Nucleus accumbens (tissue), 56 donors: ENCODE measurements at places on chromosomes 2 and 18.
A peak's percentile ranks its signal among the peaks of the same experiment; 100 is the strongest.

GRCh38 chr2:29811378-29811777, 110.0 kb downstream of the ALK start:
- no peak for DNase-seq

- DNase-seq, result no peak
These were observed 22.2 kb upstream of the AFTPH start for GRCh38 chr2:64501946-64502345.

GRCh38 chr2:172877826-172878225, 142.2 kb downstream of the RAPGEF4 start:
- peak; percentile 1 for DNase-seq

DNA sequence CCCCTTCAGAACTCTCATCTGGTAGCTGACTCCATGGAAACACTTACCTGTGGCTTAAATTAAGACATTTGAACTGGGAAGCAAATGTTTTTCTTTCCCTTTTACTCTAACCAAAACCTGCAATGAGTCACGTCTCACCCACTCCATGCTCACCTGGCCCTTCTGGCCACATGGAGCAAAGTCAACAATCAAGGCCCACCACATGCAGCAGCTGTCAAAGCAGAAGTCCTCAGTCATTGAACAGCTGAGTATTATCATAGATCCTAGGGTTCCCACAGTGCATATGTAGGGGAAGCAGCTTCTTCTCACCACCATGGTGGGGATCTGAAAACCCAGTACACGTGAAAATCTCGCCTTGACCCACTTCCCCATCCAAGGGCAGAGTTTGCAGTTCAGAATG, 12.3 kb upstream of the MEP1B start:
- DNase-seq, result no peak

DNA sequence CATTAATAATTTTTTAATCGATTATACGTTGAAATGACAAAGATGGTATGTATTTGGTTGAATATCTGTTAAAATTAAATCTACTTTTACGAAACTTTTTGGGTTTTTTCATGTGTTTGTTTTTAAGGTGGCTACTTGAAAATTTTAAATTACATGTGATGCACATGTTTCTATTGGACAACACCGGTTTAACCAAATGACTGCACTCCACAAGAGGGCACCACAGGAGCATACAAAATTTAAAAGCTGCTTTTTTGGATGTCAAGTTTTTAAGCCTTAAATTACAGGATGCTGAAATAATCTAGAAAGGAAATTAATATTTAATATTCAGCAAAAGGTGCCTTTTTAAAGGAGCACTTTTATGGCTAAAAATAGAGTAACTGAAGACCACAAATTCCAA, 98.7 kb downstream of the ACVR1 start:
- no peak for DNase-seq

GRCh38 chr2:166568409-166568808, 74.4 kb upstream of the SCN7A start:
- DNase-seq, result no peak

DNA sequence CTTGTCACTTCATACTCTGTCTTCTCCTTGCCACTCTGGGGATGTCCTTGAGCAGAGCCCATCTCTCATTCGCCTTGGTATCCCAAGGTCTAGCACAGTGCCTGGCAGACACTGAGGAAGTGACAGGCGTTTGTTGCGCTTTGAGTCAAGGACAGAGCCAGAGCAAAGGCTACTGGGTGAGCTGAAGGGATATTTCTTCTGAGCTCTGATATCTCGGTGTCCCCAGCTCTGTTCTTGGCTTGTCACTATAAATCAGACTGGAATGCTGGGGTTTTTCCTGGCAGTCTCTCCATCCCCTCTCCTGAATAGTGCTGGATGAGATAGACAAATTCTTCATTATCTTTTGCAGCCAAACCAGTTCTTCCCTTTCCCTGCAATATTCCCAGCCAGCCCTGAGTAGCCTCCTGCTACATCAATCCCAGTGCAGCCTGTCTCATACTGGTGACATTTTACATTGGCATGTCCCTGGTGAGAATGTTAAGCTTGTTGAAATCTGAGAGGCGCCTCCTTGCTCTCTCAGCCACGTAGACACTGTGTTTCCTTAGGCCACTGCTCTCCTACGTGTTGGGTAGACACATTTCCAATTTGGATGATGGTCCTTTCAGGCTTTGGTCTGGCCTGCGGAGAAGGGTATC, 61.7 kb downstream of the CTIF start:
- DNase-seq, result no peak

- no peak for DNase-seq
These were observed 36.6 kb downstream of the INO80D start for GRCh38 chr2:206049392-206049791.

- DNase-seq, result no peak
These were observed 5.2 kb downstream of the RTTN start for GRCh38 chr18:70200286-70200685.

DNA sequence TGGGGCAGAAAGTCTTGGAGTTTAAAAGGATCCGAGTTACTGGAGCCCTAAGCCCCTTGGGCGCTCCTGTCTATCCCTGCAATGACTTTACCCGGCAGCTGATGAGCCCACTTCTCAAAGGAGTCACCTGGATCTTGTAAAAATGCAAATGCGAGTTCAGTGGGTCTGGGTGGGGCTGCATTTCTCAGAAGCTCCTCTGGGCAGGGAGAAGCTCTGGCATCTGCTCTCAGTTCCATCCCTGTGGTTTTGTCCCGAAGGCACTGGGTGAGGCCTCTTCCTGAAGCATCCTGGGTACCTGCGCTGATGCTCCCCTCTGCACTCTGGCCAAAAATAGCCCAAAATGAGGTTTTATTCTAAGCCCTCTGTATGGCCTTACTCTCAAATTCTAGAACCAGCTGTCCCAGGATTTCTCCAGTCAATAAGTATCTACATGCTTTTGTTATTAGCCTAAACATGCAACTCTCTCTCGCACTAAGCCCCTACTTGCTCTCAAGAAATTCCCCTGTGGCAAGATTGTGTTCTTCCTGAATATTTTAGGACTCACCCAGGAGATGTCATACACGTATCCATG, 167.8 kb upstream of the APCDD1 start:
- DNase-seq, result no peak

DNA sequence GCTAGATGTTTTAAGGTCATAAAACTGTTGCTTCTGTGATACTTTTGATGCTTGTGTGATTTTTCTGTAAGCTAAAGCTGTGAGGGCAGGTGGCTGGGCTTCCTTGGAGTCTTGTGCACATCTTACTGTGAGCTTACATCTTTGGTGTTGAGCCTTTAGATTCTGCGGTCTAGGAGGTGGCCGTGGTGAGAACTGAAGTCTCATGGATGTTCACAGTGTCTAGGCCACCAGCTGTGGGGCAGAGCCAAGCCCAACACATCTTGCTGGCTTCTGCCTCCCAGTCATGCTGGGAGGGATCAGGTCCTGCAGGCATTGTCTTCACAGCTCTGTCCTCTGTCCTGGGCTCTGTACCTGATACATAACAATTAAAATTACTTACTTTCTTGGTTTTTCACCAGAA, 219.7 kb upstream of the HS6ST1 start:
- DNase-seq, result no peak

- DNase-seq, result no peak
These were observed 77.7 kb downstream of the TRIM43 start for GRCh38 chr2:95669441-95669991.

DNA sequence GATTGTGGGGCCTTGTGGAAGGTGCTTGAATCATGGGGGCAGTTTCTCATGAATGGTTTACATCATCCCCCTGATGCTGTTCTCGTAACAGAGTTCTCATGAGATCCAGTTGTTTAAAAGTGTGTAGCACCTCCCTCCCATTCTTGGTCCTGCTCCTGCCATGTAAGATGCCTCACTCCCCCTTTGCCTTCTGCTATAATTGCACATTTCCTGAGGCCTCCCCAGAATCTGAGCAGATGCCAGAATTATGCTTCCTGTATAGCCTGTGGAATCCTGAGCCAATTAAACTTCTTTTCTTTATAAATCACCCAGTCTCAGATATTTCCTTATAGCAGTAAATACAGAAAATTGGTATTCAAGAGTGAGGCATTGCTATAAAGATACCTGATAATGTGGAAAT, 15.6 kb upstream of the WDR75 start:
- DNase-seq, result no peak

- no peak for DNase-seq
These were observed 64.6 kb downstream of the OSBPL6 start for GRCh38 chr2:178258916-178259315.

- DNase-seq, result no peak
These were observed 32.6 kb upstream of the BCL11A start for GRCh38 chr2:60586081-60586480.

GRCh38 chr2:239371726-239372686, 28.8 kb downstream of the HDAC4 start:
- DNase-seq, result no peak

- no peak for DNase-seq
These were observed 73.0 kb upstream of the SMIM21 start for GRCh38 chr18:75500545-75500944.

DNA sequence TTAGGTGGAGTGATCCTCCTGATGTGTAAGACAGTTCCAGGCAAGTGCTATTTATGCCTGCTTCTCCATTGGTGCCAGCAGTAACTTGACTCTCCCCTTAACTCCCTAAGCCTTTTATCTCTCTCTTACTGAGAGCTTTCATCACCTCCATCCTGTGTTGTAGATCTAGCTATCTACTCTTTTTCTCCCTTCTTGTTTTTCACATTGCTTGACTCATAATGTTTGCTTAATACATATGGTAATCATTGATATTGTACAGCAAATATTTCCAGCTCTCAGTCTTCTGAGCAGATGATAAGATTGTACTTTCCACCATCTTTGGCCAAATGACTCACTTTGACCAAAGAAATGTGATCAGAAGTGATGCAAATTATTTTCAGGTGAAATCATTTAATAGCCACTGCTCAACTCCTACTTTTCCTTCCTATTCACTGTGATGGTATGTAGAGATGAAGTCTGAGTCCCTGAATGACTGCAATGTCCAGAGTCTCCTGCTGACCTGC, 165.0 kb downstream of the PLCL1 start:
- DNase-seq, result no peak

GRCh38 chr18:6757931-6758330, 28.4 kb downstream of the ARHGAP28 start:
- no peak for DNase-seq

DNA sequence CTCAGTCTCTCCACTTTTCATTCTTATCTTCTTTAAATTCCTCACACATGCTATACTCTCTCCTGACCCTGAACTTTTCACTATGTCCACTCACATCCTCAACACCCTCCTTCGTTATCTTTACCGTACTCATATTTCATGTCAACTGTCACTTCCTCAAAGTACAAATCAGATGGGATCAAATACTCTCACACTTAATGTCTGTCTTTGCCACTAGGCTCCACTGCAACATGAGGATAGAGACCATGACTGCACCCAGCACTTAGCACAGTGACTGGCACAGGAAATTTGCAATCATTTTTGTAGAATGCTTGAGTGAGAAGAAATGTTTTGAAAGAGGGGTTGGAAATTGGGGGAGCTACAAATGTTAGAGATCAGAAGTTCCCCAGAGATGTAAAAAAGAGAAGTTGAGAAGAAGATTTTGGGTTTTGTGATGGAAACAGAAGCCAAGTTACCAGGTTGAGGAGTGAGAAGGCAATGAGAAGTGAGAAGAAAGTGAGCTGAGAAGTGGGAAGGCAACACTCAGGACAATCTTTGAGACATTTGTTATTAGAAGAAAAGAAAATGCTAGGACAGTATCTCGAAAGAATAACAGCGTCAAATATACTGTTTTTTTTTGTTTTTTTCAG, 87.0 kb downstream of the CCDC141 start:
- no peak for DNase-seq

DNA sequence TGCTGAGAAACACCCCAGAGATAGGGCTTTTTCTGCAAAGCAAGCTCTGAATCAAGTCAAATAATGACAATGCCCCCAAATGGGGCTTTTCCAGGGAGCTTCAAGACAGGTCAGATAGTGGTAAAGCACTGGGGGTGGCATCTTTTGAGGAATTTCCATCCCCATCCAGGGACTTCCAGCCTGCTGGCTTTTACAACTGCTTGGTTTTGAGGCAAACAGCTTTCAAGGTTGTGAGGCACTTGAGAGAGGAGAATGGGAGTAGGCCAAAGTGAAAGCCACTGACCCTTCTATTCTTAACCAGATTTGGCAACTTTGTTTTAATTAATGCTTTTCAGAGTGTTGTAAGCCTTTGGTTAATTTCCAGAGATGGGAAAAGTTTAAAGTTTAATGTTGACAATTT, 762.0 kb upstream of the POU3F3 start:
- no peak for DNase-seq

DNA sequence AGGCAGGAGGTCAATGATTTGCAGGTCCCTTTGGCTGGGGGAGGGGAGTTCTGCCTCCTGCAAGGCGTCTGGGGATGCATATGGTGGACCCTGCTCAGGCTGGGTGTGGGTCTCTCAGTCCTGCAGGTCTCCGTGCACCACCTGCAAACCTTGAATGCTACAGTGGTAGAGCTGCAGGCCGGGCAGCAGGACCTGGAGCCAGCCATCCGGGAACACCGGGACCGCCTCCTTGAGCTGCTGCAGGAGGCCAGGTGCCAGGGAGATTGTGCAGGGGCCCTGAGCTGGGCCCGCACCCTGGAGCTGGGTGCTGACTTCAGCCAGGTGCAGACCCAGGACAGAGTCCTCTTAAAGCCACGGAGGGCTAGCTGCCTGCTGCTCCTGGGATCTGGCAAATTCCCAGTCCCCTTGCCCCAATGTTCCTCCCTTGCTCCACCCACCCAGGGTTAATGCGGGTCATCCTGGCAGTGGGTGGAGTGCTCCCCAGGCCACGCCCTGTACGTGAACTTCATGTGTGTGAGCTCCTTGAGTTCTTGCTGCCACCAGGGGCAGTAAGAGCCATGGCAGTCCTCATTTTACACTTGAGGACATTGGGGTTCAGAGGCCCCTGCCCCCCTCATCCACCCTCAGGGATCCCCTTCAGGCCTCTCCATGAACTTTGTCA, 3.1 kb downstream of the PROM2 start:
- DNase-seq, result no peak

DNA sequence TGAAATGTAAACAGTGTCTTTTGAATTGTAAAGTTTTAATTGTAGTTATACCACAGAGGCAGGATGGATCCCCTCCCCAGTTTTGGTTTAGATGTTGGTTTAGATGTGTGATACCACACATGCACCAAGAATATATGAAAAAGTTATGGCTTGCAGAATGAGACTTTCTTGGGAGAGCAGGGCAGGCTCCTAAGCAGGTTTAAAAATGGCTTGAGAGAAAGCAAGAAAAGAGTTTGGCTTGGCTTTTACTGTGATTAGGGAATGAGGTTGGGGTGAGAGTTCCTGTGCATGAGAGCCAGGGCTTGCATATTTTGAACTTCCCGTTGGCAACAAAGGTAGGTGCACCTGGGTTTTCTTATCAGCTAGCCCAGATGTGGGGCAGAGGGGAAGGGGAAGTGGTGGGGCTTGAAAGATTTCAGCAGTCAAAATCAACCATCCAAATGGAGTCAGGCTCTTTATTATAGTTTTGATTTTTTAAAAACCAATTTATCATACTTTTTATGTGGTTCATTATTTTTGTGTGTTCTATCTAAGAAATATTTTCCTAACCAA, 246.9 kb downstream of the MTX2 start:
- no peak for DNase-seq

GRCh38 chr2:111896576-111896975, 1.8 kb upstream of the MERTK start:
- no peak for DNase-seq
